ENCODE measurements at places on chromosomes 6 and 20.

DNA sequence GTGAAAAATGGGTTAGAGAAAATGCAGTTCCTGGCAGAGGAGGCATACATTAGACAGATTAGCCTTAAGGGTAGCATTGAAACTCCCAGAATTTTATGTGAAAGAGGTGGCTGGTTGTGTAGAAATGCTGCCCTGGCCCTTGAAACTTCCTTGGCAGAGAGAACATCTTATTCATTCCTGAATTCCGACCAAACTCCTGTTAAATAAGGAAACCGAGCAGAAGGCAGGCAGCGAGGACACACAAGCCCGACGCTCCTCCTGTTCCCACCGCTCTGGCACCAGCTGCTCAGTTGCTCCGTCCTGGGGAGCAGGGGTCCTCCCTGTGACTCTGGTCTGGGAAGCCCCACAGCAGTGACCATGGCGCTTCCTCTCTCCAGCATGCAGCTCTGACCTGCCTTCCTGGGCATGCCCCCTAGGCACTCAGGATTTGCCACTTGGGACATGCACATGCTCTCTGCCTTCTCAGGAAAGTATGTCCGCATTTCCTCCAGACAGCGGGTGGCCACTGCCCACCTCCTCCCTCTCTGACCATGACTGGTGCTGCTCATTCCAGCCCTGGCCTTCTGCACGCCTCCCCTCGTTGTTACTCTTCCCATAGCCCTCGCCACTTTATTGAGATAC lies 35.2 kb upstream of the CLDN20 start:
- H3K36me3 ChIP-seq, result peaks cover 19% of the 10 kb centered on the region
- DNase-seq, result no peak
- peak overlapping the region; percentile 20 for H3K27ac ChIP-seq
- no peak overlapping the region for H3K4me3 ChIP-seq
- peaks cover 7% of the 10 kb centered on the region for H3K27me3 ChIP-seq
- H3K4me1 ChIP-seq, result peaks cover 8% of the 10 kb centered on the region

DNA sequence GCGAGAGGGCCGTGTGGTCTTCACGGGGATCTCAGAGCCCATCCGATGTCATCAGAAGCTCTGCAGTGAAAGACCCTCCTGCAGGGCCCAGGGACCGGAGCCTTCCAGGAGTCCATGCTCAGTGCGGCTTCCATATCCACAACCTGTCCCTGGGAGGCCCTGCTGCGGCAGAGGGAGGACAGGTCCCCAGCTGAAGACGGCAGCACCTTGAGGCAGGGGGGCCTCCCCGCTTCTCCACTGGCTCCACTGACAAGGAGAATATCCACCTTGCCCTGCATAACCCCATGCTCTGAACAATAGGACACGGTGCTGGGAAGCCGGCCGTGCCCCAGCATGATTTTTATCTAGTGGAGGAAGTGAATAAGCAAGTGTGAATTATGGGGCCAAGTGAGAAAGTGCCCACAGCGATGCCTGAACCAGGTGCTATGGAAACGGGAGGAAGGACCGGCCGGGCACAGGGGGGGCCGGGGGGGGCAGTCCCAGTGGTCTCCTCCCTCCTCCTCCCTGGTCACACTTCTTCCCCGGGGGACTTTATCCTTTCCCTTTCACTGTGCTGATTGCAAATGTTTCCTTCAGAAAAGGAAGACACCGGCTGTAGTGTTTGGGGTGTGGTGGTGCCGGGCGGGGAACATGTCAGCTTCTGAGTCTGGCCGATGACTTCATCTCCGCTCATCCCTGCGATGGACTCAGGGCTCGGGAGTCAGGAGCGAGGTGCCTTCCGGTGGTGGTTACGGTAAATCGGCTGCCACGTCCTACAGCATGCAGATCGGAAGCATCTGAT lies 225.1 kb downstream of the ERMARD start:
- DNase-seq, result no peak
- peaks cover 25% of the 10 kb centered on the region for H3K27me3 ChIP-seq
- H3K4me1 ChIP-seq, result peaks cover 34% of the 10 kb centered on the region
- H3K36me3 ChIP-seq, result no peaks in the 10 kb centered on the region

DNA sequence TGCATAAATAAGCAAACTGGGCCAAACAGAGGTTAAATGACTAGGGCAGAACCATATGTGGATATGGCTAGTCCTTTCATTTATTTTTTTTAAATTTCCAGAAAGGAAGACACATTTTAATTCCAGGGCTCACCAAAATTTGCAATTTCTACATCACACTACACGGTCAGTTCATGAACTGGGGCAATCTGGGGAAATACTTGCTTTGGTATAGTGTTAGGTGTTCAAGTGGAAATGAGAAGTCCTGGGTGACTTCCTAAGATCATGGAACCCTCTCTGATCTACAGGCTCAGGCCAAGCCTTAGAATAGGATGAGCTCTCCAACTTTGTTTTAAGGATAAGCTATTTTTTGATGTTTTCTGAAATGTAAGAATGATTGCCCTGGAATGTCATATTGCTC lies 128.6 kb upstream of the SPACA1 start:
- H3K4me3 ChIP-seq, result no peak overlapping the region
- H3K27ac ChIP-seq, result no peak overlapping the region
- H3K27me3 ChIP-seq, result peaks cover 7% of the 10 kb centered on the region
- H3K36me3 ChIP-seq, result peaks cover 6% of the 10 kb centered on the region

GRCh38 chr20:3760655-3761348 lies 6.8 kb downstream of the ADISSP start:
- peak overlapping the region; percentile 70 for H3K27ac ChIP-seq
- H3K36me3 ChIP-seq, result peaks cover 19% of the 10 kb centered on the region
- H3K4me3 ChIP-seq, result no peak overlapping the region
- DNase-seq, result no peak
- H3K4me1 ChIP-seq, result peaks cover 56% of the 10 kb centered on the region

GRCh38 chr20:57435105-57435497 lies 43.9 kb downstream of the RBM38 start:
- no peak overlapping the region for H3K4me3 ChIP-seq
- no peaks in the 10 kb centered on the region for H3K36me3 ChIP-seq

GRCh38 chr6:138653435-138653834 lies 120.1 kb upstream of the CCDC28A start:
- no peak overlapping the region for H3K4me3 ChIP-seq
- H3K4me1 ChIP-seq, result peaks cover 18% of the 10 kb centered on the region
- DNase-seq, result no peak
- H3K36me3 ChIP-seq, result no peaks in the 10 kb centered on the region
